ENCODE measurements at places on chromosomes 3 and 15.

DNA sequence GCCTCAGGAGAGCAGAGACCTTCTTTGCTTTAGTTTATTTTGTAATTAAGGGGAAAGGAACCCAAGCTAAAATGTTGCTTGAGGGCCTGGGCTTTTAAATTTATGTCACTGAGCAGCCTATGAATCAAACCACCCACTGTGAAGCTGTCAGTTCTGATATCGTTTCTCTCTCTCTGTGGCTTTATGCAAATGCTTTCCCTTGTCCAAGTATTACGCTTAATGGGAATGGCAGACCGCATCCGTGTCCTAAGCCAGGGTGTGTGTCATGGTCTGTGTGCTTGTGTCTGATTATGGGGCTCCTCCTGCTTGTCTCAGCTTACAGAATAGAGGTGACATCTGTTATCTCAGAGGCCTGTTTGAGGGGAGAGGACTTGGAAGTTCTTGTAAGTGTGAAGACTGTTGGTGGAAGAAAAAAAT, 82.4 kb downstream of the EBLN2 start:
- no peak for DNase-seq

GRCh38 chr15:70504299-70504951, 258.9 kb downstream of the UACA start:
- no peak for DNase-seq

DNA sequence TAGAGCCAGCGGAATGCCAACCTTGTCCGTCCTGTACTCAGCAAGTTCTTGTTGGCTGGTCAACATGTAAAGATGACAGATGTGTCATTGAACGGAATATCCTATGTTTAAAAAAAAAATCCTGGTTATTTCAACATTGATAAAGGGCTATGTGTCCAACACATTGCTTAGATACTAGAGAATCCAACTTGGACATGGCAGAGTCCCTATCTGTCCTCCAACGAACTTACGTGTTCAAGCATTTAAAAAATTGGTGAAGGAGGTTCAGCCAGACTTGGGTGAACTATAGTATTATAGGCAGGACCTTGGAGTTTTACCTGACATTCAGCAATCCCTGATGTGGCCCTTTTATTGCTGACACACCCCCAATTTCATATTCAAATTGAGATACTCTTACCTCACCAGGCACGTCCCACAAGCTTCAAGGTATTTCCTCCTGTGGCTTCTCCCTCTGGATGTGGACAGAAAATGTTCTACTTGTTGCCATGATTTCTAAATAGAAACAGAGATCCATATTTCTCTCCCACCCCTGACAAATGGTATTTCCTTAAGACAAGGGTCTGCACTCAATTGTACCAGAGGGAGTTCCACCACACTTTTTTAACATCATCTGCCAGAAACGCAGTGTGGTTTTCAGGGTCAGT, 207.7 kb upstream of the TPM1 start:
- no peak for DNase-seq

DNA sequence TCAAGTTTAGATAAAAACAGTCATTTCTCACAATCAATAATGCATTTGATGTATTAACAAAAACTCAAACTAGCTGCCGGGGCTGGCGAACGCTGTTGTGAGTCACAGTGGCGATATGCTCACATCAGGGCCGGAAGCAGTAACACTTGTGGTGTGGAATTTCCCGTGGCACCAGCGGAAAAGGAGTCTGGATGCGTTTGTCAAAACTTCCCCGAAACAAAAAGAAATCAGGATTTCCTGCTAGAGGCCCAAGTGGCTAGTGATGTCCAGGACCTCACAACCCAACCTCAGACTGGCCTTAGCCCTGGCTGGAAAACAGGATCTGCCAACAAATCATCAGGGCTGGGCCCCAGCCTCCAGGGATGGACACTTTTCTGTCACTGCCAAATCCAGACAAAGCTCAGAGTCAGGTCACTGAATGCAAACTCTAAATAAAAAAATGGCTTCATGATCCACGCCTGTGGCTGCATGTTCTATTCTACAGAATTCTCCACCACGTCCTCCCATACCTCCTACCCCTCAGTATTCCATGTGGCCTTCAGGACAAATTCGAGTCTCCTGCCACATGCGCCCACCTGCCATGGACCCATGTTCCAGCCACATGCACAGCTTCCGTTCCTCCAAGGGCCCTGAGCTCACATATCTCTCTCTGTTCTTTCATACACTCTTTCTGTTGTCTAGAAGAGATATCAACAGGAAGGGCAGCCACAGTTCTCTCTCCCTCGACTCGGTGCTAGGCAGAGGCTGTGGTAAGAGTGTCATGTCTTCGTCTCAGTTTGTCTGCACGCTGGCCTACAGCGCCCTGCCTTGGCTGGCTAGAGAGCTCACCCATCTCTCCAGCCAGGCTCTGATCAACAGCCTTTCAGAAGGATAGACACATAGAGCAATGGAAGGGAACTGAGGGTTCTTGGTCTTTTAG, 35.4 kb downstream of the EHD4 start:
- DNase-seq: peak; percentile 64

DNA sequence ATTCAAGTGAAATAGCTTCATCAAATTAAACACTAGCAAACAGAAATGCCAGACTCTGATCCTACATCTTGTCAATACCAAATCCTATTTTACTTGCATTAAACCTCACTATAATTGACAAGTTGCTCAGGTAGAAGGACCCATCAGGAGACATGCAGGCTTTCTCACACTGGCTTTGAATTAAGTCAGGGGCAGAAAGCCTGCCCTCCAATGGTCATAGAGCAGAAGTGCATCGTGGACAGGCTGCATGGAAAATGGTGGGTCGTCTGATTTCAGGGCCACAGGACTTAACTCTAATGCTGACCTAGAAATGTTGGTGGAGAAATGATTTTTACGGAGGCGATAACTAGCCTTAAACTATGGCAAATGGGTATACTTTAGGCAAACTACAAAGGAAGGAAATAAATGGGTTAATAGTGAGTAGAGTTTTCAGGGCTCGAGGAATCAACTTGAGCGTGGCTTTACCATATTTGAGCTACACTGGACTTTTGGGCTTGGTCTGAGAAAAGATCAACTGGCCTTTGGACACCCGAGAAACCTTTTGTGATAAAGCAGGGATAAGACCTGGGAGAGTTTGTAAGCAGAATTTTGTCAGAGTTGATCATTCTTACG, 283.9 kb downstream of the GRM7 start:
- peak; percentile 14 for DNase-seq

DNA sequence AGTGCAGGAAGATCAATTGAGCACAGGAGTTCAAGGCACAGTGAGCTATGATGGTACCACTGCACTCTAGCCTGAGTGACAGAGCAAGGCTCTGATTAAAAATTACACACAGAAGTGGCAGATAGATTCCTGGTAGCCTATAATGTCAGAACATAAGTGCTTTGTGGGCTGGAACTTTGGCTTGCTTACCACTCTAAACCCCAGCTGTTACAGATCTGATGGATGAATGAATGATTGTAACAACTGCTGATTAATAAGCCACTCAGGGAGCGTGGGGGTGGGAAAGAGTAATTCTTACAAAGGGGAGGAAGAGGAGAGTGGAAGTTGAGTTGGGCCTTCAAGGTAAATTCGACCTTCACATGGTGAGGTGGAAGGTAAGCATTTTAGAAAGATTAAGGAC, 40.9 kb upstream of the PTPN23 start:
- DNase-seq: no peak

GRCh38 chr3:38028621-38029361, 651 bp downstream of the PLCD1 start:
- no peak for DNase-seq

- DNase-seq: no peak
Measured at GRCh38 chr3:37107846-37108245, 66.5 kb downstream of the LRRFIP2 start.

GRCh38 chr3:38960042-38960622, 91.6 kb downstream of the SCN11A start:
- DNase-seq: no peak

GRCh38 chr3:48989126-48989795, 780 bp upstream of the P4HTM start:
- no peak for DNase-seq

DNA sequence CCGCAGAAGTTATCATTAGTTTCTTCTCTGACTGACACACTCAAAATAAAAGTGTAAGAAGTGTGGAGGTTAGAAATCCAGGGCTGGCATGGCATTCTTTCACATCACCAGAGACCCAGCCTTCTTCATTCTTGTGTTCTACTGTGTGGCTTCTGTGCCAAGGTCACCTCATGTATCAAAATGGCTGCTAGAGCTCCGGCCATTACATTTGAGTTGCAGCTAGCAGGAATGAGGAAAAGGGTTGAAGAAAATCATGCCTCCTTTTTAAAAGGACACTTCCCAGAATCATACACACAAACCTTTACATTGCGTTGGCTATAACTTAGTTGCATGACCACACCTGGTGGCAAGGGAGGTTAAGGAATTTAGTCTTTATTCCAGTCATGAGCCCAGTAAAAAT, 345.6 kb upstream of the PROK2 start:
- DNase-seq: no peak

GRCh38 chr3:74501007-74501406, 113.5 kb downstream of the CNTN3 start:
- DNase-seq: no peak

DNA sequence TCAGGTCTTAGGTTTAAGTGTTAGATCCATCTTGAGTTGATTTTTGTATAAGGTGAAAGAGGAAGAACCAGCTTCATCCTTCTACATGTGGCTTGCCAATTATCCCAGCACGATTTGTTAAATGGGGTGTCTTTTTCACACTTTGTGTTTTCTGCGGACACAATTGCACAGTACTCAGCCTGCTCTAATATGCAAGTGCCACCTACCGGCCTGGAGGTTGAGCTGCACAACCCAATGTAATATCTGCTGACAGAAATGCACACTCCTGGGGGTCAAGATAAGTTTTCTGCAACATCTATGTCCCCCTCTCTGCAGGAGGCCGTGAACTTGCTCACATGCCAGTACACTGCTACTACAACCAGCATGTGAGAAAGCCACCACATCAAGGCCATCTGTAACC, 791.9 kb upstream of the ROBO1 start:
- DNase-seq: no peak

GRCh38 chr3:4982773-4983738, 3.8 kb downstream of the BHLHE40 start:
- no peak for DNase-seq

GRCh38 chr3:10983219-10983916, 9.2 kb upstream of the SLC6A1 start:
- DNase-seq: peak; percentile 58

- DNase-seq: peak; percentile 47
Measured at GRCh38 chr3:161409069-161409468, 37.8 kb upstream of the SPTSSB start.

GRCh38 chr3:13008155-13008995, 64.9 kb downstream of the IQSEC1 start:
- DNase-seq: no peak

DNA sequence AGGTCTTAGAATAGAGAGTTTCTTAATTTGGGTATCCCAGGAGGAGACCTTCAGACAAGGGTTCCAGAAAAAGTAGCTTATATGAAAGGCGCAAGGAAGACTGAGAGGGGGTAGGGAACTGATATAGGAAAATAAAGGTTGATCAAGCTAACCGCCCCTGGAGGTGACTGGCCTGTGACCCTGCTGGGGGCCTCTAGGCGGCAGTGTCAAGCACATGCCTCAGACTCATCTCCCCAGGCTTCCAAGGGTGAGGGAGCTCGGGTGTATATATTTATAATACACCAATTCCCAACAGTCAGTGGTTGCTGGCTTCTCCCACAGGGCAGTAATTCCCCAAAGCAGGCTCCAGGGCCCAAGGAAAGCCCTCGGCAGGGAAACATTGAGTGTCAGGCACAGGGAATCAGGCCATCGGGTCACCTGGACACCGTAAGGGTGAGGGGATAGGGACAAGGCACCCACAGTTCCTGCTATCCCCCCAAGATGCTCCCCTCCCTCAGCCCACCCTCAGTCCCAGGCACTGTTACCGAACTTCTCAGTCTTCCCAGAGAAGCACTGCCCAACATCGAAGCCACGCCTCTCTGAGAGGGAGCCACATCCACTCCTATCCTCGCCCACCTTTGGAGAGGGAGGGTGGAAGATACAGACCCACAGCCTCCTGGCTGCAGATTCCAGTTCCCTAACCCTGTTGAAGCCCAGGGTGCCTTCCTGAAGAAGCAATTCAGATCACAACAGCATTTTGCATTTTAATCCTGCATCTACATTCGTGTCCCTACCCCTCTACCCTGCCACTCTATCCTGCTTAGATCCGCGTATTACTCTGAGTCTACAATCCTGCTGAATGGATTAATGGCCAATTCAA, 19.5 kb upstream of the CAV3 start:
- peak; percentile 58 for DNase-seq

GRCh38 chr3:195123281-195123691, 147.7 kb downstream of the XXYLT1 start:
- no peak for DNase-seq

DNA sequence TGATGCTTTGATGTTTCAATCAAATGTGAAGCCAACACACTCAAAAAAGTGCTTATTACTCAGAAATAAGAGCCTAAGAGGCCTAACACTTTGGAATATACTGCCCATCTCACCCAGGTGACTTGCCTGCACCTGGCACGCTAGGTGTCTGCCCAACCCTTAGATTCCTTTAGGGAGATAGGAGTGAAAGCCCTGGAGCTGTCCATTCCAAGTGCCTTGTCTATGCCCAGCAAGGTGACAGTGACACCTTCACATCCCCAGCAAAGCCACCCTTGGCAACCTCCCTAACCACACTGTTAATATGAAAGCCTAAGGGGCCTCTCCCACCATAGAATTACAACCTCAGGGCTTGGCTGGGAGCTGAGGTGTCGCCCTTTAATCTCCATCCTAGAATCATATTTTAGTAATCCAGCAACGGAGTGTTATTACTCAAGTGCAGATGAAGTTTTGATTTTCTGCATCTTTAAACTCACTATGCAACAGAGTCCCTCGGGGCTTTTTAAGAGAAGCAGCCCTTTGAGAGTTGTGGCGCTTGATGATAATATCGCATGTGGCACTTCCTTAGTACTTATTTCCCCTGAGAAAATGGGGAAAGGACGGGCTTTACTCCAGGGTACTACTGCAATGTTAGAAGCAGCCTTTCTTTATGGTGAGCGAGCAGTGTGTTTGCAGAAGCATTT, 24.8 kb downstream of the ATP10A start:
- no peak for DNase-seq

DNA sequence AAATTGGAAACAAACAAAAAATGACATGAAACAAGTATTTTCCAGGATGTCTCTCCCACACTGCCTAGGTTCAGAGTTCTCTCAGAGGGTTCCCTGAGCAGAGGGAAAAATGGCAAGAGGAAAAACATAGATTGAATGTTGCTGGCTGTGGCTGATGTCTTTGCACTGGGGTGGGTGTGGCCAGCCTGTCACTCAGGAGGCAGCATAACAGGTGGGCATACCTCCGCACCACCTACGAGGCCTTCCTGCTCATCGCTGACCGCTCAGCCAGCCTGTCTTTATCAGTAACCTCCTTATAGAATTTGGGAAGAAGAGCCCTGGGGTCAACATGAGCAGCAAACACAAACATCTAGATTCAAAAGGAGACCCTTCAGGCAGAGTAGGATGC, 216.6 kb upstream of the UMPS start:
- DNase-seq: no peak
